CD4-positive, alpha-beta T cell (primary cell): ENCODE measurements at places on chromosomes 6 and 20.

GRCh38 chr6:108242721-108243120 lies 18.1 kb downstream of the SNX3 start:
- no peak for DNase-seq

DNA sequence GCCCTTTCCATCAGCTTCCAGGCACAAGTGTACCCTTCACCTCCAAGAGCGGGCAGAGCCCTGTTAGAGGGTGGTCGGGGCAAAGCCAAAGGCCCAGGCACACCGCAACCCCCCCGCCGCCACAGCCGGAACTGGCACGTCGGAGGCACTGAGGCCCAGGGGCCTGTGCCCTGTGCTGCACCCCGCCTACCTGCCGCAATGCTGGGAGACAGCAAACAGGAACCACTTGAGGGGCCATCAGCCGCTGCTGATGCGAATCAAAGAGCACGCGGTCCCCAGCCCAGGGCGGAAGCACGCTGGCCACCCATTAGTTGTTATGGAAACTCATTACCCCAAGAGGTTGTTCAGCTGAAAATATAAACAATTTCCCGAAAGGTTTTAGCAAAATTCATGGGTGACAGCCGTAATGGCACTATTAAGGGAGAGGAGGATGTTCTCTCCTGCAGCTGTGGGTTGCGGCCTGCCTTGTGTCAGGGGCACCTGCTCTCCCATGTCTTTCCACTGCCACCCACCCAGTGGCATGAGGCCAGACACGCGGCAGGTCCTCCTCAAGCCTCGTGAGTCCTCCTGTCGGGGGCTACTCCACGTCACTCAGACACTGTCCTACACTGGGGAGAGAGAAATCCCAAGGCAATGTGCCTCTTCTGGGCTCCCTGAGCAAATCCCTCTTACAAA lies 65.3 kb downstream of the EDN3 start:
- DNase-seq = no peak

DNA sequence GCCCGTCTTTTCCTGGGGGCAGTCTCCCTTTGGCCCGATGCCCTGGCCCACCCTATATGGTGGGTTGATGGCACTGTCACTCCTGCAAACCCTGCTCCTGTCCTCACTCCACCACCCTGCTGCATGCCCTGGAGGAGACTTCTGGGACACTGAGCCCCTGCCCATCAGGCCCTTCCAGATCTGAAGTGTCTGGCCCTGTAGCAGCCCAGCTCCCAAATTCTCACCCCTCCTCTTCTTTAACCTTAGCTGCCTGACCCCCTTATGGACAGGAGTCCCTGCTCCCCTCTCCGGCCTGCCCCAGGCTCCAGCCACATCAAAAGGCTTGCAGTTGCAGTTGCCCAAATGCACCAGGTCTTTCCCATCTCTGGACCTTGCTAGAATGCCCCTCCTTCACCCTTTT lies 20.8 kb upstream of the SLC32A1 start:
- no peak for DNase-seq

- no peak for DNase-seq
Observed at GRCh38 chr6:142152746-142153145, 5.7 kb downstream of the VTA1 start.

- DNase-seq = no peak
Observed at GRCh38 chr20:6030453-6031080, 23.3 kb downstream of the LRRN4 start.

DNA sequence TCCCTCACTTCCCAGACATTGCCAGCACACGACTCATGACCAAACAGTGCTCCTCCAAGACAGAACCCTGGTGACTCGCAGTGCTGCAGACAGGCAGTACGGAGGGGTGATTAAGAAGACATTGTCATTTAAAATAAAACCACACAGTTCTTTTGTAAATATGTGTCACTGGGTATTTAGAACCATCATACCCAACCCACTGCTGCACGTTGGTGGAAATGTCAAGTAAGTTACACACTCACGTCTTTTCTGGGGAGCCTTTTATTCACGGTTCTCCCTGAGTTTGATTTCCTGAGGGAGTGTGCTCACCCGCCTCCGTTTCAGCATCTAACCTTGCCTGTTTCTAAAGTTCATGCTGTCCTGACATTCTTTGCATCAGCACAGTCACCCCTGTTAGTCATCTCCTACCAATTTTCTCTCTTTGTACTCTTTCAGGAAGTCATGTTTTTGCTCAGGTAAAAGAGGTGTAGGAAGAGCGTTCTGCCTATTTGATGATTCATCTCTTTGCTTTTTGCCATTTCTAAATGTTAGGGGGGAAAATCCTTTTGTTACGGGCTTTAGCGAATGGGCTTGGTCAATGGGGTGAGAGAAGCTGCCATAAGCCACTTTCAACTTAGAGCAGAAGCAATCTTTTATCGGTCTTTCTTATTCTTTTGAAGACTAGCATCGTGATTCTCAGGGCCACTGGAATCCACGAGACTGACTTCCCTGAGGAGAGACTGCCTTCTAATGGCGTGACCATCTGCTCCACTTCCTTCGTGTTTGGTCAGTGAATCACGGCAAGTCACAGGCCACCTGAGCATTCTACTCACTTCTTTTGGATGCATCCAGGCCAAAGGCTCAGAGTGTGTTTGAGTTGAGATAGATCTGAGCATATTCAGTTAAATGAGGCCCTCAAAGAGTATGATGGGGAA lies 512.8 kb upstream of the JARID2 start:
- DNase-seq = peak; percentile 57
